GM19239 (cell line): ENCODE measurements at places on chromosomes 16 and 17.

GRCh38 chr17:63434951-63435571 is 11.0 kb downstream of the CYB561 start:
- DNase-seq = no peak

DNA sequence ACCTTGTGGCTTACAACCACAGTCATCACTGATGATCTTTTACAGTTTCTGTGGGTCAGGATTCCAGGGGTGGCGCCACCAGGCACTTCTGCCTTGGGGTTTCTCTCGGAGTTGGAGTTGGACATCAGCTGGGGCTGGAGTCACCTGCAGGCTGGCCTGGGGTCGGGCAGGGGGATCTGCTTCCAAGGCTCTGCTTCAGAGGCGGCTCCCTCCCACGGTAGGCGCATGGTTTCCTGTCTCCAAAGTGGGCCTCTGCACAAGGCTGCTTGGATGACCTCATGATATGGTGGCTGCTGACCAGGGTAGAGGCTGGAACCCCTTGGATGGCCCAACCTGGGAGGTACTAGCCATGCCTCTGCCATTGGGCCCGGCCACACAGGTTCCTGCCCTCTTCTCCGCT is 170.6 kb upstream of the CIBAR2 start:
- no peak for DNase-seq

- no peak for DNase-seq
Measured at GRCh38 chr16:57826706-57827625, 24.7 kb upstream of the KIFC3 start.

GRCh38 chr17:46802800-46803199 is 15.7 kb downstream of the WNT3 start:
- no peak for DNase-seq

DNA sequence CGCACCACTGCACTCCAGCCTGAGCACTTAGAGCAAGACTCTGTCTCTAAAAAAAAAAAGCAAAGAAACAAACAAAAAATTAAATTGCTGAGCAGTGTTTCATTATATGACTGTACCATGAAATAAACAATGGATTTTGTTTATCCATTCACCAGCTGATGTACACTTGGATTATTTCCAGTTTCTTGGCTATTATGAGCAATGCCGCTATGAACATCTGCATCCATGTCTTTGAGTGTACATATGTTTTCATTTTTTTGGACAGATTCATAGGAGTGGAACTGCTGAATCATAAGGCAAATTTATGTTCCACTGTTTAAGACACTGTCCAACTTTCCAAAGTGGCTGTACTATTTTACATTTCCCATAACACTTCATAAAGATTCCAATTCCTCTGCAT is 8.0 kb downstream of the RNF157 start:
- DNase-seq = no peak

- no peak for DNase-seq
Measured at GRCh38 chr16:79598348-79599181, 2.0 kb downstream of the MAF start.

- DNase-seq = no peak
Measured at GRCh38 chr17:56756536-56756935, 77.2 kb downstream of the C17orf67 start.

- DNase-seq = no peak
Measured at GRCh38 chr16:87042551-87043230, 274.5 kb downstream of the C16orf95 start.

- peak; percentile 67 for DNase-seq
Measured at GRCh38 chr17:3892095-3892998, 506 bp downstream of the CAMKK1 start.

GRCh38 chr16:50390914-50391716 is 22.3 kb upstream of the BRD7 start:
- DNase-seq = no peak

DNA sequence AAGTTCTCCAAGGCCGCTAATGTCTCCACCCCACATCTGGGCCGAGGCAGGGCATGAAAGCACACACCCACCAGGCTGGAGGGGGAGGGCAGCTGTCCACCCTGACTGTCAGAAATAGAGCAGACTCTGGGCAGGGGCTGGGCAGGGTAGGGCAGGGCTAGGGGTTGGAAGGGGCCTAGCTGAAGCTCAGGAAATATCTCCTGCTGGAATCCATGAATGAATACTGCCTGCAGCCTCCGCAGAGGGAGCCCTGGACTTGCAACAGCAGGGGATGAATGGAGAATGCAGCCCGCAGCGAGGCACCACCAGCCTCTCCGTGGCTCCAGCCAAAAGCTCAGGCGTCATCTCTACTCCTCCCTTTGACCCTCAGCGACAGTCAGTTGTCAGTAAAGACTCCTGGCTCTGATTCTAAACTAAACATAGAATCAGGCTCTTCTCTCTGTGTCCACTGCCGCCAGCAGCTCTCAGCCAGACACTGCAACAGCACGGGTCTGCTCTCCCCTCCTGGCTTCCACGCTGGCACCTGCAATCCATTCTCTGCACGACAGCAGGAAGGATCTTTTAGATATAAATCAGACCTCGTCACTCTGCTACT is 23.9 kb upstream of the NGFR start:
- no peak for DNase-seq

- DNase-seq = no peak
Measured at GRCh38 chr17:81094509-81095382, 59.8 kb downstream of the BAIAP2 start.

DNA sequence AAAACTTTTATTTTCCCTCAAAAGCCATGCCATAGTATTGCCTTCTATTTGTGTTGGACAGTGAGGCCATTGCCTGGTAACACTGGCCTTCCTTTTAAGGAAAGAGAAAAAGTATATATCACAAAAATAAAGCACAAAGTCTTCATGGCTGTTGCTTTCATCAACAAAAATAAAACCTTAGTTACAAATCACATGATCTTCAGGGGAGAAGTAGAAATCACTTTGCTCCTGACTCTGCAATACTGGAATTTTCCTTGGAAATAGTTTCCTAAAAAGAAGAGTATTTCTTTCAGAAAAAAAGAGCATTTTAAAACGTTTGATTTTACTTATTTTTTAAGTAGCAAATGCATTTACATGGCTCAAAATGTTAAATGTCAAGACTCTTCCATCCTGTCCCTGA is 41.9 kb downstream of the FAM20A start:
- DNase-seq = no peak

GRCh38 chr17:72460711-72461110 is 339.9 kb downstream of the SOX9 start:
- DNase-seq = no peak
